HS-5 (cell line): ENCODE measurements at places on chromosomes 5 and 9.

- no peak for DNase-seq
Measured at GRCh38 chr9:91847581-91848091, 102.4 kb downstream of the ROR2 start.

DNA sequence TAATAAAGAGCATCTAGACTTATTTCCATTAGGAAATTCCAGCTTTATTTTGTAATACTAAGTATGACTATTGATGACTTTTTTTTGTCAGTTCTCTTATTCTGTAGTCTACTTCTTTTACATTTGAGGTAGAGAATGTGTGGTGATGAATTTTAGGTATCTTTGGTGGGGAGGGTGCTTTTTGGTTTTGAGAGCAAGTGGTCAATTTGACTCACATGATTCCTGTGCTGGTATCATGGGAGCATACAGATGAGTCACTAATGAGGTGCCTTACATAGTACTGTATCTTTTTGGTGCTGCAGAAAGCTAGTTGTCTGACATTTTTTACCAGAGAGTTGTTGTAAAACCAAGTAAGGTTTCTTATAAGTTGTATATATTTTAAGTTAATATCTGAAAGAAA, 35.3 kb downstream of the ERBIN start:
- DNase-seq = peak; percentile 30

GRCh38 chr5:170336065-170336464, 38.5 kb upstream of the LCP2 start:
- no peak for DNase-seq

DNA sequence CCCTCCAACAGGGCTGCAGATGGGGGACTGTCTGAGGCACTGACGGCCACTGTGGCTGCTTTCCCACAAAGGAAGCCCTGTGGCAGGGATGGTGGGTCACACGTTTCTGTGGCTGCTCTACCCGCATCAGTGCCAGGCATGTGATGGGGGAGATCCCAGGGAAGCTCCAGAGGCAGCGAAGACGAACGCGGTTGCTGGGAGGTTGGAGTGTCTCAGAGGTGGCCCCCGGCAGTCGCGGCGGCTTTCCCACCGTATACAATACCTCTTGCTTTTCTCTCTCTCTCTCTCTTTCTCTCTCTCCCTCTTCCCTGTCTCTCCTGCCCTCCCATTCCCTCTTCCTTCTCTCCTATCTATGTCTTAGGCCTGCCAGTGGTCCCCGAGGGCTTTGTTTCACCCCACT, 56.7 kb downstream of the CYFIP2 start:
- no peak for DNase-seq

DNA sequence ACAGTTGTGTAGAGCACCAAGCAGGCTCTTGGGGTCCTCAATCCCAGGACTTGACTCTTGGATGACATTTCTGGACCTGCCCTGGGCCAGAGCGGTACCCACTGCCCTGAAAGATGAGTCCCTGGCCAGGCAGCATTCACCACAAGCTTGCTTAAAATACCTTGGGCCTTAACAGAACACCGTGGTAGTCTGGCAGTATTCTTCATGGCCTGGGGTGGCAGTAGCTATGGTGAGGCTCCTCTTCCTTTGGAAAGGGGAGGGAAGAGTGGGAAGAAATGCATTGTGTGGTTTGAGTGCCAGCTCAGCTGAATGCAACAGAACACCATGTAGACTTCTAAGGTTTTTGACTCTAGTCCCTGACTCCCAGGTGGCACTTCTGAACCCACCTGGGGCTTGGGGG, 29.4 kb upstream of the IRGM start:
- no peak for DNase-seq

DNA sequence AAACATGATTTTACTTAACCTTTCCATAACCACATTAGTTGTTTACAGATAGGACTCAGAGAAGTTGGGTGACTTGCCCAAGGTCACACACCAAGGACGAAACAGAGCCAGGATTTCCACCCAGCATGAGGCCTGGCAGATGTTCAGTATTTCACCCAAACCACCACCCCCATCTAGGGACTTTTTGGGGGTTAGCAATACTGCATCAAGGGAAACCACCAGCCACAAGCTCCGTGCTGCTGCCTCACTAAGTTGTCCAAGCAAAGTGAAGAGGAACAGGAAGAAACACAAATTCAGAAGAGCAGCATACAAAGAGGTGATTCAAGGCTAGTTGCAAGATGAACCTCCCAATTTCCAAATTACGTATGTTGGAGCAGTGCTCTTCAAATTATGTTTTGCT, 219.6 kb upstream of the RORB start:
- no peak for DNase-seq

GRCh38 chr5:17854901-17855300, 220.6 kb downstream of the TAF11L14 start:
- no peak for DNase-seq

DNA sequence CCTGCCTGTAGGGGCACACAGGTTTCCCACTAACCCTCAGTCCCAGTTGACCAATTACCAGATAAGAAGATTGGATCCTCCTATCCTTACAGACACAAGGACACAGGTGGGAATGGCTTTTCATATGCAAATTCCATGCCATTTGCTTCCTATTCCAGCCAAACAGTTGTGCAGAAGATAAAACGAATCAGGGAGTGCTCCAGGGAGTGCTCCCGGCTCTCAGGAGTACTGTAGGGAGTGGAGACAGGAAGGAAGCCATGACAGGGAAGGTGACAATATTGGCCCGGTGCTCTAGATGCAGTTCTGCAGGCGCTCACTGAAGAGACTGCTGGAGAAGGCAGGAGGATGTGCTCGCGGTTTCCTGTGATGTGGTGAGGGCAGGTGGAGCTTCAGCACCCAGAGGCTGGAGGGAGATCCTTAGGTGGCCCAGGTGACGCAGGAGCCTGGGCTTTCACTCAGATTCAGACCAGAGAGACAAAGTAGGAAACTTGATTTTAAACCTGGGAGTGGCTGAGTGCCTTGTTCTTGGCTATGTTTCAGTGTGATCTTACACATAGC, 260.0 kb downstream of the AUH start:
- no peak for DNase-seq

DNA sequence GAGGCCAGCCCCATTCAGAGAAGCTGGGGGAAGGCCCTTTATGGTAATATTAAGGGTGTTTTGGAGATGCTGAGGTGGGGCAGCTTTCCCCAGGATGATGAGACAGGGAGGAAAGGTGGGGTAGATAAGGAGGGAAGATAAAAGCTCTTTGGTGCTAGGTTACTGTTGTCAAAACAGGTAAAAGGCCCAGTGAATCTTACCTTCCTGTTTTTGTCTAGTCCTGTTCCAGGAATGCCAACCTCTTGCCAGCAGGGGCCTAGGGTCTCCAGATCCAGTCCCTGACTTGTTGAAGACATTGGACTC, 797 bp upstream of the CCL27 start:
- no peak for DNase-seq

DNA sequence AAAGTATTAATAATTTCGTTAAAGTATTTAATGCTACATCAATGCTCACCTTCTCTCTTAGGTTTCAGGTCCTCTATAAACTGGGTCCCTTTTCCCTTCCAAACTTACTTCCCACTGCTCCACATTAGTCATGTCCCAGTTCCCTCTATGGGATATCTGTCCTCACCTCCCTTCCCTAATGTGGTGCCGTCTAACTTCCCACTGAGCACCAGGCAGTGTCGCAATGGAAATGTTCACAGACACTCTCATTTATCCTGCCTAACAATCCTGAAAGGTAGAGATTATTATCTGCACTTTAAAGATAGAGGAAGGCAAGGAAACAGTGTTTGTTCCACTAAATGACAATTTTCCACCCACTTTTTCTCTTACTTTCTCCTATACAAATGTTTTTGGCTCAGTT, 329.7 kb downstream of the CWC27 start:
- no peak for DNase-seq

DNA sequence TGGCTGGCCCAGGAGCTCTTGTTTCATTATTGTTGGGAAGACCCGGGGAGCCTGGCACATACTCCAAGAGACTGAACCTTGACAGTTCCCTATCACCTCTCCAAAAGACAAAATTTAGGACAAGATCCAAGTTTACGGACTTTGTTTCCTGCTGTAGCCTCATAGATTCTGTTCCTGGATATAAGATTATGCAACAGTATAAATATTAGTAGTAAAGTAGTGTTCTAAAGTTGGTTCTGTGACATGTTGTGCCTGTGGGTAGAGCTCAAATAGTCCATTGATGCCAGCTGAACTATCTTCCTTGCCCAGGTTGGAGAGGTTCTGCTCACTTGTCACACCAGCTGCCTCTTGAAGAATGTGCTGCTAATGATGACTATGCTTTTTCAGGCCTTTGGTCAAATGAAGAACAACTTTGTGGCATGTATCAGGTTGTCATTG, 430.2 kb downstream of the DMAC1 start:
- DNase-seq = no peak

DNA sequence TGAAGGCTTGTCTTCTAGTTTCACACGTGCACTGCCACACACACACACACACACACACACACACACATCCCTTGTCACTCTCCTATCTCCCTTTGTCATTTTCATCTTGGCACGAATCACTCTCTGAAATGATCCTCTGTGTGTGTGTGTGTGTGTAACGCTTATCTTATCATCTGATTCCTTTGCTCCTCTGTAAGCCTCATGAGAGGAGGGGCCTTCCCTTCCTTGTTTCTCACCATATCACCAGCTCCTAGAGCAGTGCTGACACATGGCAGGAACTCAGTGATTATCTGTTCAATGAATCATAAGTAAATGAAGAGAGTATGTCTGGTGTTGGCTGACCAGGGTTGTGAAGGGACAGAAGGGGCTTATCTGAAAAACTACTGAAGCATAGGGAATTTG, 53.3 kb downstream of the PDE4D start:
- peak; percentile 36 for DNase-seq

DNA sequence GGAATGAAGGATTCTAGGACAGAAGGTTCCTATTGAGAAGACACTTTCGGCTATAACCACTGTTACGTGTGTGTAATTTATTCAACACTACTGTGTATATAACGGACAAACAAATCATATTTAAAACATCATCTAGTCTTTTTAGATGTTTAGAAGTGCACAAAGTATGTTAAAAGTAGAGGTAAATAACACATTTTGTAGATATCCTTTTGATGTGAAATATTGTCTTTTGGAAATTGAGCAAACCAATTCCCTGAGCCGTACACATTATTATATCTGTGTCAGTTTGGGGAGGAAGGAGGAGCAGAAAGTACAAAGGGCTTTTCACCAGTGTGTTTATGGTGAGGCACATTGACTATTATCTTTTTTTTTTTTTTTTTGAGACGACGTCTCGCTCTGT, 39.1 kb upstream of the ANKRD18A start:
- DNase-seq = no peak

DNA sequence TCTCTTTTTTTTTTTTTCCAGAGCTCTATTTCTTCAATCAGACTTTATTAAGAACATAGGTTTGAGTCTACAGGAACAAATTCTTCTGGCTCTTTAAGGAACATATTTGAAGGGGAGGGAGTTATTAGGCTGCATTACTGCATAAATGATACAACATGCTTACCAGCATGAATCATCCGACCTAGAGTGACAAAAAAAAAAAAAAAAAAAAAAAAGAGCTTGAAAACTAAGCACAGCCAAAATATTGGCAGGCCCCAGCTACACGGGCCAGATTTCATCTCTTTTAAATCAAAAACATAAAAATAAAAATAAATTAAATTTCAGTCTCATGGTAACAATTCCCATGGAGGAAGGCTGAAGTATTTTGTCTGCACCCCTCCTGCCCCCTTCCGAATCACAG, 26.3 kb downstream of the MSX2 start:
- no peak for DNase-seq

DNA sequence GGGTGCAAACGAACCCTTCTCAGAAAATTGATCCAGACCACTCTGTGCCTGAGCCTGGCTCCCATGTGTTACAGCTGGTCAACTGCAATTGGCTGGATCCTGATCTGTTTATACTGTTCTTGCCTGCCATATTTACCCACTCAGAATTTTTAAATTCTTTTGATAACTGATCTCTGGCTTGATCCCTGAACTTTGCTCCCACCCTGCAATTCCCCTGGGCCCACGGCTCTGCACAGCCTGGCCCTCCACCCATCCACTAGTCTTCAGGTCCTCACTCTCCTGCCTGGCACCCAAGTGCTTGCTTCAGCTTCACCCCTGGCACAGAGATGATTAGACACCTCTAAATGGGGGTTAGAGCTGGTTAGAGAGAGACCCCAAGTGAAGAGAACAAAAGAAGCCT, 25.9 kb upstream of the MIER3 start:
- no peak for DNase-seq

DNA sequence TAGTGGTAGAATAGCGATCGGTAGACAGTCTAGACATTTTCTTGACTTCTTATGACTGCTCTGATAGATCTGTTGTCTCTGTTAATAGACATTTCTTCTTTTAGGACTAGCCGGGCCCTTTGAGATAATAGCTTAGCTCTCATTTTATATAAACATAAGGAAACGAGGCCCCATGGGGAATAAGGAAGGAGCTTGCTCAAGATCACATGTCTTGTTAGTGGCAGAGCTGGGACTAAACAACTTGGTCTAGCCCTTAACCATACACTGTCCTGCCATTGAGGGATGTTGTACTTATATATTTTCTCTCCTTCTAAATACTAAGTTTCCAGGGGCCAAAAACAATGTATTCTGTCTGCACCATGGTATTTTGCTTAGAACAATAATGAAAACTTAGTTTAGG, 140.0 kb downstream of the GCNT1 start:
- no peak for DNase-seq

- DNase-seq = no peak
Measured at GRCh38 chr9:97638666-97639065, 5.0 kb downstream of the NCBP1 start.

GRCh38 chr5:81435023-81435422, 41.1 kb upstream of the ACOT12 start:
- DNase-seq = no peak

DNA sequence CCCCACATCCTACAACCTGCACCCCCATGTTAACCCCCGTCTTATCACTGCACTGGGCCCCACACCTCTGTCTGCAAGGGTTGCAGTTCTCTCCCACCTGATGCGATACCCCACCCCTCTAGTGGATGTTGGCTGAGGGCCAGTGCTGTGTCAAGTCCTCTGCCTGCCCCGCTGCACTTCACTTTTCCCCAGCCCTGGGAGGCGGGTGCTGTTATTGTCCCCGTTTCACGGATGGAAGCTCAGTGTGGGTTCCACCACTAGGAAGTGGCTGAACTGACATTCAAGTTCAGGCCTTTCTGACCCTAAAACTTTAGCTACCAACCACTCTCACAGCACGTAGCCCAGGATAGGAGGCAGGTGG, 3.5 kb downstream of the SNCB start:
- DNase-seq = no peak

- no peak for DNase-seq
Measured at GRCh38 chr5:88792144-88792840, 90.7 kb downstream of the MEF2C start.

DNA sequence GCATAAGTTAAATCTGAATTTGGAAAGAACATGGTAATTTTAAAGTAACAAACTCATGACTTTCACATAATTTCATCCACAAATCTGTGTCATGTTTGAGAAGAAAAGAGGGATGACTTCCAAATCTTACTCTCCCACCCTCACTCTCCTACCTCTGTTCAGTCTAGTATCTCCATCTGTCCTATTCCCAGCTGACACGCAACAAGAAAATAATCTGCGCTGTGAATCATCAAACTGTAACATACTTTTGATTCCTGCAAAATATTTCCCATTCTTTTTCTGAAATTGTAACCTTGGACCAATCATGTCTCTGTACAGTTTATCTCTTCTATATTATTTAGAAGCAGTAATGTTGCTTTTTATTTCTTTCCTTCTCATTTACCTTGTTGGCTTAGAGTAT, 91.4 kb downstream of the SLC12A2 start:
- DNase-seq = no peak

GRCh38 chr5:138241688-138242571, 28.8 kb upstream of the CDC23 start:
- DNase-seq = no peak
